ENCODE measurements at places on chromosomes 12 and 14.

GRCh38 chr12:59191372-59191771, 271.1 kb upstream of the LRIG3 start:
- no peak for DNase-seq

DNA sequence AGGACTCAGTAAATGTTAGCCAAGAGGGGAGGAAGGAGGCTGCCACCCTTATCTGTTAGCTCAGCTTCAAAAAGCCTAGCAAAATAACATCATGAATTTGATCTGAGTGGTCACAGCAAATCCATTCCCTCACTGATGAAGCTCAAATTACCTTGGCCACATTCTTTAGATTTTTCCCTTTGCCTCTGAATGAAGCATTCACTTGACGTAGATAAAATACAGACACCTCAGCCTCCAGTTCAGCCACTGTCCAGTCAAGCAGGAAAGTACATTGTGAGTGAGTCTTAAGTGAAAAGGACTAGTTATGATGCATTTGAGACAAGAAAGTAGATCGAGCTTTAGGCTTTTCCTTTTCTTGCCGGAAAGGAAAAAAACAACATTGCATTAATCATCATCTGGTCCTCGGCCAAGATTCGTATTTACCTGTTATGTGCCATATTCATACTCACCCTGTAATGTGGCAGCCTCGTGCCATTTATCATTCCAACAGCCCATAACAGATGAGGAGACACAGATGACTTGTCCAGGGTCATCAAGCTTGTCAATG, 146.5 kb downstream of the ETV6 start:
- DNase-seq, result no peak

GRCh38 chr12:47267571-47267970, 187.8 kb upstream of the AMIGO2 start:
- no peak for DNase-seq

DNA sequence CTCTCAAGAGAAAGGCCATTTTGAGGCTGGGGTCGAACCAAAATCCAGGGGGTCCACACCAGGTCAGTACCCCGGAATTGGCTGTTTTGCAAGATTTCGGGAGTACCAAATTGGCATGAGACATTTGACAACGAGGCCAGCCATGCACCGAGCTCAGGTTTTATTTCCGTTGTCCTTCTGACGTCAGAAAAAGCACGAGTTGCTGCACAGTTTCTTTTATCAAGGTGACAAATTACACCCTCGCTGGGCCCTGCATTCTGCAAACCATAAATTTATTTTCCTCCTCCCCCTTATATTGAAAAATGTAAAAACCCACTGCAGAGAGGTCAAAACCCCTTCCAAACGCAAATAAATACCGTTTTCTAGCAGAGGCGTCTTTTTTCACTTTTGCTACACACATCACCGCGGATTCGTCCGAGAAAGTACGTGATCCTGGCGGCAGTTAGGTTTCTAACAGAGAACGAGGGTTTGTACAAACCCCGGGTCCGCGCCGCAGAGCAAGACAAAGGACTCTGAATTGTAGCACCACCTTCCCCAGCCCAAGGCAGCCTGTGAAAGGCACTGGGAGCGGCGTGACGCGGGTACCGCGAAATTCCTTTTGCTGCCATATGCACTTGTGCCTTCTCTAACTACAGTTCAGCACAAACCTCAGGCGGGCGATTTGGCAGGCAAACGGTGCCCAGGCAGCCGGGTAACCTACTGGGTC, 1.8 kb downstream of the SLC38A1 start:
- DNase-seq, result no peak

GRCh38 chr12:110379197-110379596, 24.3 kb downstream of the ANAPC7 start:
- no peak for DNase-seq

GRCh38 chr12:47527816-47528215, 178.0 kb downstream of the RPAP3 start:
- no peak for DNase-seq

DNA sequence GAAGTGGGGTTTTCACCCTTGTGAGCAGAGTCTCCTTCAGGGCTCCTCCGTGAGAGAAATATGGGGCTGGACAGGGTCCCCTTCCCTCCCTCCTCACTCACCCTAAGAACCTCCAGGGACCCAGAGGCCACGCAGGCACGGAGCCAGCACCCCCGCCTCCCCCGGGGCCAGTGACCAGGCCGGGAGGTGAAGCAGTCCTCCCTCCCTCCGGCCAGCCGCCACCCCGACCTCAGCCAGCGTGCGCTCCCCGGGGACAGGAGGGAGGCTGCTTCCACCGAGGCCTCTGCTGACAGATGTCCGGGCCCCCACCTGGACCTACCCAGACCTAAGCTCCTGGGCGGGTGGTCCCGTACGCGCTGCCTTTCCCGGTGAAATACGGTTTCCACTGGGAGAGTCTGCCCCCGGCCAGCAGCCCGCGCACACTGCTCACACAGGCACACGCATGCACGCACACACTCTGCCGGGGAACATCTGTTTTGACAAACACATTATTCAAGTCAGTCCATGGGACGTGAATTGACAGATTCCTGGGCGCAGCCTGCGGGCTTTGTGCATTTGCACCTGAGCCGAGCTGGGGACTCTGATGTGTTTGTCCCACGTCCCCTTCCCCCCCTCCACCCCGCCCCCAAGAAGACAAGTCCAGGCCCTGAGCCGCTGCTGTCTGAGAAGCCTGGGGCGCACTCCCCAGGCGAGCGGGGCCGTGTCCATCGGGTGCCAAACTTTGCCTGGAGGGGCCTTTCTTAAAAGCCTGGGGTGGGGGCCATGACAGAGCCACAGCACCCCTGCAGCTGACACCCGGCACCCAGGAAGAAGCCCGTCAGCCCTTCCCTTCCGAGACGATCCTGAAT, 725 bp downstream of the RIMBP2 start:
- no peak for DNase-seq

DNA sequence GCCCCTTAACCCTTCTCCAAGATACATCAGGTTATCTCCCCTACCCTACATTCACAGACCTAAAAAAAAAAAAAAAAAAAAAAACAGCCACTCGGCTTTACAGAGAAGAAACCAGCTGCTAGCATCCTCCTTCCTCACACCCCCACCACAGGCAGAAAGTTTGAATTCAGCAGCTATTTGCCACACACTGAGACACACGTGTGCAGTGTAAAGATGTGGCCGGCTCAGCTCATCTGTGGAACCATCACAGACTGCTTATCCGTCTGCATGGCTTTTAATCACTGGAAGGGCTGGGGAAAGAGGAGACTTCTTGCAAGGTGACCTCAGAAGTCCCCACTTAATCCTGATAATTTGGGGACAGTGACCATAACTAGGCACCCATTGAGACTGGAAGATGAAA, 50.0 kb downstream of the VWF start:
- DNase-seq, result no peak

GRCh38 chr14:39469094-39469710, 37.0 kb upstream of the FBXO33 start:
- no peak for DNase-seq

- DNase-seq, result no peak
Observed at GRCh38 chr14:79476552-79476951, 734.8 kb downstream of the DIO2 start.

DNA sequence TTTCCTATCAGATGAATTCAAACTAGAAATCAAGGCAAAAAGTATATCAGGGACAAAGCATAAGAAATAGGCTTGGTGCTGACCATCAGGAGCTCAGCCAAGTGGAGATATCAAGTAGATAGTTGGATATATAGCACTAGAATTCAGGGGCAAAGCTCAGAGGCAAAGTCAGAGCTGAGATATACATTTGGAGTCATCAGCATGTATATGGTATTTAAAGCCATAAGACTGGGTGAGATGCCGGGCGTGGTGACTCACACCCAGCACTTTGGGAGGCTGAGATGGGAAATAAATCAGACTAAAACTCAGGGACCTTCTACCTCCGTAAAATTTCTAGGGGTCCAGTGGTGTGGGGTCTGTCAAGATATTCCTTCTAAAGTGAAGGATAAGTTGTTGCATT, 38.9 kb upstream of the LIMA1 start:
- no peak for DNase-seq

DNA sequence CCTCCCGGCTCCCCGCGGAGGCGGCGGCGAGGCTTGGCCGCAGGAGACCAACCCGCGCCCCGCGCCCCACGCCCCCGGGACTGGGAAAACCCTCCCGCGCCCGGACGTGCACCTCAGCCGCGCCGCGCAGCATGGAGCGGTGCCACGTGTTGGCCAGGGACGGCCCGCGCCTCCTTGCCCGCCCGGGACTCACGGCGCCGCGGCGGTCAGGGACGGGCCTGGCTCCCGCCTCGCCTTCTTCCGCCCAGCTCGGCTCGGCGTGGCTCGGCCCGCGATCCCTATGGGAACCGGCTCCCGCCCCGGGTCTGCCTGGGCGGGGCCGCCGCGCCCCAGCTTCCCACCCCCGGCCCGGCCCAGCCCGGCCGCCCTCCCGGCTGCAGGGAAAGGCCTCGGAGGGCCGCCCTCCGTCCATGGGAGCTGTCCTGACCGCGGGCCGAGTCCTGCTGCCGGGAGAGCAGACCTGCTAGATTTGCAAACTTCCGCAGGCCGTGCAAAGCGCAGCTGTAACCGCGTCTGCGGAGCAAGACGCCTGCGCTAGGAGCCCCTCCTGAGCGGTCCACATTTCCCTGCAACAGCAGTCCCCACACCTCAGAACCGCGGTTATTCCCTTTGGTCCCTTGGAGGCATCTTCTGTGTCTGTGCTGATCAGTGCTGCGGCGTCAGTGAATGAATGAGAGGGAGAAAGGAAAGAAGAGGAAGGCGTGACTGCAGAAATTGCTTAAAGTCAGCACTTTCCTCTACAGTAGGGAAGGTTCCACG, at the start of gene CDKL1:
Gene CDKL1, minus strand, starts transcription at position 251 of the 759 bp plus-strand sequence. CDS start 1,013 bp downstream, outside the sequence.
- DNase-seq, result no peak

- DNase-seq, result no peak
Observed at GRCh38 chr14:85336817-85337216, 193.1 kb upstream of the FLRT2 start.

GRCh38 chr12:120261951-120262851, 3.3 kb downstream of the PXN start:
- DNase-seq, result no peak

GRCh38 chr14:101849125-101849524, 87.6 kb downstream of the PPP2R5C start:
- no peak for DNase-seq

- DNase-seq, result no peak
Observed at GRCh38 chr12:107875786-107876185, 101.3 kb downstream of the ASCL4 start.

GRCh38 chr12:17579205-17580026, 510.6 kb downstream of the RERGL start:
- DNase-seq, result no peak

DNA sequence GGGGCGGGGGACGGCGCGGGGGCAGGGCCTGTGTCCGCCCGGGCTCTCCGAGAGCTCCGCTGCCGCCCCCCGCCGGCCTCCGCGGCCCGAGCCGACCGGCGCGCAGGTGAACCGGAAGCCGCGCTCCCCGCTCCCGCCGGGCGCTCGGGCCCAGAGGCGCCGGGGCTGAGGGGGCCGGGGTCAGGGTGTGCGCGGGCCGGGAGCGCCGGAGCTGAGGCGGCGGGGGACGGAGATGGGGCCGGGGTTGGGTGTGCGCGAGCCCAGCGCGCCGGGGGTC, 431 bp downstream of the HIP1R start:
- DNase-seq, result no peak

GRCh38 chr14:51432302-51432948, 192.4 kb downstream of the TMX1 start:
- no peak for DNase-seq

DNA sequence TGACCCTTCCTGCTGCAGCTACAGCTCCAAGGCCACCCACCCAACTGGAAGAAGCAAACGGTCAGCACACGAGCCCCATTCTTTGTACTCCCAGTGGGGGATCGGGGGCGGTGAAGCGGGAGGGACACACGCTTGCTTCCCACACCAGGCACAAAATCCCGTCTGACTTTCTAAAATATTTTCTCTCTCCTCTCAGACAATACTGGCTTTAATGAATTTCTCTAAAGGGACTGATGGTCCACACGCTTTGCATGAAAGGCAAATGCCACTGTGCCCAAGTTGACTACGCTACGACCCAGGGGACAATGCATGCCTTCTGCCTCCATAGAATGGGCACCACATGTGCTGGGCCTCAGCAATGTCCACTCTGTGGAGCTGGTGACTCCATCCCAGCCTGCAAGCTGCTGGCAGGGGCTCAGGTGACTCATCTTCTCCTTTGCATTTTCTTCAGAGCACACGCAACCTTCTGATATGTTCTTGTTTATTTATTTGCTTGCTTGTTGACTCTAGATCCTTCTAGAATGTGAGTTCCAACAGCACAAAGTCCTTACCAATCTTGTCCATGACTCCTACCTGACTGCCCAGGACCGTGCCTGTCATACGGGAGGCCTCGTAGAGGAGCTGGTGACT, 15.6 kb downstream of the SYNE3 start:
- DNase-seq, result no peak

- DNase-seq, result no peak
Observed at GRCh38 chr14:100158566-100159093, 815 bp downstream of the DEGS2 start.

- no peak for DNase-seq
Observed at GRCh38 chr12:3726456-3726855, 26.5 kb downstream of the CRACR2A start.

- no peak for DNase-seq
Observed at GRCh38 chr14:24978862-24979724, 70.9 kb downstream of the STXBP6 start.

- DNase-seq, result no peak
Observed at GRCh38 chr14:25887251-25887878, 710.5 kb downstream of the NOVA1 start.

- DNase-seq, result no peak
Observed at GRCh38 chr12:75550401-75551240, 39.2 kb upstream of the KRR1 start.

DNA sequence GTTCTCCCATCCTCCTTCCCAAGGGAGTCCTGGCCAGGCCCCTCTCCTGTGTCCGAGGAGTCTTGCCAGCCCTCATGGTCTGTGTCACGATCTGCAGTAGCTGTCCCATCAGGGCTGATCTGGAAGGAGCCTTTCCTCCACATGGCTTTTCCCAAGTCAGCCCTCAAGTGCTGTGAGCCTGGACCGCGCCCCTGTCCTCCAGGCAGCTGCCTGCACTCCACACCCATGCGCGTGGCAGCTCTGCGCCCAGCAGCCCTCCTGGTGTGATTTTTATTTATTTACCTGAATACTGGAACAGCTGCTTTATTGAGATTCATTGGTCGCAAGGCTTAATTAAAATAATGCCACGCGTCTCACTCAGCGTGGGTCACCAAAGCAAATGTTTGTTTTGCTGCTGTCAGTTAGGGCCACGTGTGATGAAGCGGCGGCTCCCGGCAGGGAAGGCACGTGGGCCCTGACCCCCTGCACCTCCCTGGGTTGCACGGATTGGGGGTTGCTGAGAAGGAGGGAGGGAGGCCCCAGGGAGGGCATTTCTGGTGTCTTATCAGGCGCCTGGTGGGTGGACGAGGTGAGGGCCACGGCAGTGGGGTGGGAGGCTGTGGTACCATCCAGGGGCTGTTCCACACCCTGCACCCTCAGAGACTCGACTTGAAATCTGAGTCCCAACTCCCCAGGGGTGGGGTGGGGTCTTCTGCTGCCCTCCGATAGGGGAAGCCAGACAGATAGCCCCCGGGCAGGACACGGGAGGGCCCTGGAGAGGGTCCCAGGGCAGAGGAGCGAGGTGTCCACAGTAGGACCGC, 206.3 kb upstream of the C14orf180 start:
- no peak for DNase-seq

GRCh38 chr14:52906141-52906601, 44.7 kb downstream of the FERMT2 start:
- no peak for DNase-seq
